WTC11 (cell line): ENCODE measurements at places on chromosomes 13 and 19. TPM values are rescaled to one million over a fixed set of nuclear protein-coding genes. Genes with fewer than 3 reads are reported as not detected.

DNA sequence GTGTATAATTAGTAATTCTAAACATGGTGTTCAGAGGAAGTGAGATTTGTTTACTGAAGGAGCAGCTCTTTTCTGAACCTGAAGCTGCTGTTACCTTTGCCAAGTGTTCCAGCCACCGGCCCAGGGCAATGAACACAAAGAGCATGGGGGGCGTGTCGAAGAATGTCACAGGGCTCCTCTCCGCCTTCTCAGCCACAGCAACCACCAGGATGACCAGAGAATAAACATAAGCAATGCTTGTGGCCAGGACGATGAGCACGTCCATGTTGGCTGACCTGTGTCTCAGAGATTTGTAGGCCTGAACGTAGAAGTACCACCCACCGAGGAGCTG lies 53.1 kb downstream of the ATP7B start:
- no peak overlapping the region for H3K4me3 ChIP-seq
- no peak for DNase-seq
- H3K27me3 ChIP-seq, result no peaks in the 10 kb centered on the region
- H3K36me3 ChIP-seq, result no peaks in the 10 kb centered on the region

- peaks cover 36% of the 10 kb centered on the region for H3K27me3 ChIP-seq
- H3K36me3 ChIP-seq, result no peaks in the 10 kb centered on the region
- H3K4me1 ChIP-seq, result peaks cover 6% of the 10 kb centered on the region
These were observed 2.9 kb downstream of the CILP2 start for GRCh38 chr19:19540715-19541515.

DNA sequence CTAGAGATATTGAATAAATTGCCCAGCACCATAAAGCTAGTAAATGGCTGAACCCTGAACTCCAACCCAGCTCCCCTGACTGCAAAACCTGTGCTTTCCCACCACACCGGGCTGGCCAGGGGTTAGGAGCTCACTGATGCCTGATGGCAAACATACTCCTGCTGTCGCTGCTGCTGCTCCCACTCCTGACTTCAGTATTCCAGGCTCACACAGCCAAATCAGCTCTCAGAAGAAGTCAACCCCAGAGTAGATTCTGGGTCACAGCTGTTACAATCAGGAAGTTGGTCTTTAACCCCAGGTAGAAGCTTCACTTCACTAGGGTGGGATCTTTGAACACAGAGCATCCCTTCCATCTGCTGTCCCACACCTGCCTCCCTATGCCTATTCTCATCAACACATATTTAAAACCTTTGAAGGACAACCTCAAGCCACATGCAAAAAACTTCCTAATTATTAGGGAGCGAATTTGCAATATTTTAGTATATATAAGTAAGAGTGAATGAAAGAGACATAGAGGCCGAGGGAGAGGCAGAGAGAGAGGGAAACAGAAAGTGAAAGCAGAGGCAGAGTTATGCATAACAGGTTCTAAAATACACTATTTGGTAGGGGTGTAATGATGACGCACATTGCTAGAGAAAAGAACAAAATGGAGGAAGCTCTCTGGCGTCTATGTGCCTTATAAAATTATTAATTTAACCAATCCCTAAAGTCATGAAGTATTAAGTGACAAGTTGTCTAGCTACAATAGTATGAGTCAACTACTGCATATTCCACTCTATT lies 99.4 kb upstream of the SERP2 start:
- no peaks in the 10 kb centered on the region for H3K27me3 ChIP-seq
- H3K4me1 ChIP-seq, result peaks cover 12% of the 10 kb centered on the region
- H3K27ac ChIP-seq, result no peak overlapping the region
- no peaks in the 10 kb centered on the region for H3K36me3 ChIP-seq
- no peak for DNase-seq

CD209 gene
- 0.09 to 0.44 TPM in 2 of 3 replicates, not detected in the other for total RNA-seq

DNA sequence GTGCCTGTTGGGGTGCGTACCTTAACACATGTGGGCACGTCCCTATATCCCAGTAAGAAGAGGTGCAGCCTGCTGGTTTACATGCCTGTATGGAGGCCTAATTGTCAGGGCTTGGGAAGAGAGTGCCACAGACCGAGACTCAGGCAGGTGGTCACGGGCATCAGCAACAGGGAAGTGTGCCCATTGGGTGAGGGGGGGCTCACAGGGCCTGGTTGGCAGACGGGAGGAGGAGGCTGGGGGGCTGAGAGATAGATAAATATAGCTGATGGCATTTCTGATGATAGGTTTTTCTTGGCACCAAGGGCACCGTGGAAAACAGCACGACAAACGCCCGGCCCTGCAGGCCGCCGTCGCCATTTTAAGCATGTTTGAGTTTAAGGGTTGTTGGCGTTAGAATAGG lies 37.6 kb downstream of the NFIX start:
- DNase-seq, result no peak
- H3K4me1 ChIP-seq, result peaks cover 8% of the 10 kb centered on the region
- no peak overlapping the region for H3K4me3 ChIP-seq

PTPRH gene
- 0.41 to 0.63 TPM (median 0.44 TPM) in 3 replicates for total RNA-seq

PCSK4 gene
- 18.6 to 22.4 TPM (median 21.5 TPM) in 3 replicates for total RNA-seq
